ENCODE measurements at places on chromosomes 16 and 17. TPM values are rescaled to one million over a fixed set of nuclear protein-coding genes. Genes with fewer than 3 reads are reported as not detected.

The AOC2 gene
- 0.70 TPM for total RNA-seq

- DNase-seq, result peak; percentile 94
These were observed at the start of gene NOL11 for GRCh38 chr17:67717624-67718324. Gene NOL11, plus strand, starts transcription at chr17:67717936. Its CDS starts 12 bp downstream, at chr17:67717948.

The SALL1 gene
- total RNA-seq, result 25.2 TPM

DNA sequence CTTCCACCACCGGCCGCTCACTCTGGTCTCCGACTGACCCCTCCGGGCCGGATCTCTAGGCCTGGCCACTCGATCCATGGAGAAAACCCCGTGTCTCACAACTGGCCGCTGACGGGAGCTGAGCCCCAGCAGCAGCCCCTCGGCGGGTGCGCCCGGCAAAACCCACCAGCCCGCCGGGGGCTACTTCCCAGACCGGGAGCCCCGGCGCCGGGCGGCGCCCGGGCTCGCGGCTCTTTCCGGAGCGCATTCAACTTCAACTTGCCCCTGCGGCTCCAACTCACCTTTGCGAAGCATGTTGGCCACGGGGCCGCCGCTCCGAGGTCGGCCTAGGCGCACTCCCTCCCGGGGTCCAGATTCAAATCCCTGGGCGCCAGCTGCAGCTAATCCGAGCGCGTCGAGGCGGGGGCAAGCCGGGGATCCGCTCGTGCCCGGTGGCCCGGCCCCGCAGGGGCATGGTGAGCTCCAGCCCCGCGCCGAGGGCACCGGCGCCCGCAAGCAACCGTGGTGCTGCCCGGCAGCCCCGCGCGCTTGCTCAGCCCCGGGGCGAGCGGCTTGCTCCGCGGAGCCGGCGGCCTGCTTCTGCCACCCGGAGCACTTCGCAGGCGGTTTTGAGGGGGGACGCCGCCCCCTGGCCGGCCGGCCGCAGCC lies 438 bp downstream of the RTN4RL1 start:
- DNase-seq, result no peak

GRCh38 chr16:4272114-4272956 lies 488 bp downstream of the TFAP4 start:
- DNase-seq, result no peak

- no peak for DNase-seq
These were observed 45.4 kb downstream of the KCNJ16 start for GRCh38 chr17:70120425-70120824.

GRCh38 chr17:45043813-45044540 lies 7.5 kb downstream of the DCAKD start:
- no peak for DNase-seq

DNA sequence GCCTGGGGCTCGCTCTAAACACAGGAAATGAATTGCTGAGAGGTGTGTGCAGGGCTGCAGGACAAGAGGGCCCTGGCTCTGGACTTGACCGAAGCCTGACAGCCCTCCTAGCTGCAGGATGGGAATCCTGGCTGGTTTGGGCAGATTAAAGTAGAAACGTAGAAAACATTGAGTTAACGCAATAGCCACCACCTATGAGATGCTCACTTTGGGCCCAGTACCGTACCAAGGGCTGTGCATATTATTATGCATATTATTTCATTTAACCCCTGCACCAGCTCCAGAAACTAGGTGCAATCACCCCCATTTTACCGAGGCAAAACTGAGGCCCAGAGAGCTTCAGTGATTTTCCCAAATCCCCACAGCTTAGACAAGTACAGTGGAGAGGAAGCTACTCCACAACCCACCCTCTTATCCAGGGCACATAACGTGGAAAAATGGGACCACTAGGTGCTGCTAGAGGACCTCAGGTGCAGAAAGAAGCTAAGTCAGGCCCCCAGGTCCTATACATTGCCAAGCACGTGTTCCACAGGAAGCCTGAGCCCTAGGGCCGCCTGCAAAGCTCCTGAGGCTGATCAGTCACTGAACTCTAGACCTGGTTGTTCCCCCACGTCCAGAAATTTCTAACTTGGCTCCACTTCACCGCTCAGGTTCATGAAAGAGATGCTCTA lies 79.2 kb downstream of the MYH11 start:
- DNase-seq, result peak; percentile 37

The TTC19 gene
- total RNA-seq, result 101 TPM

The TP53TG3B gene
- not detected for total RNA-seq

The KRT40 gene
- not detected for total RNA-seq

The ODAD4 gene
- total RNA-seq, result 0.35 TPM

DNA sequence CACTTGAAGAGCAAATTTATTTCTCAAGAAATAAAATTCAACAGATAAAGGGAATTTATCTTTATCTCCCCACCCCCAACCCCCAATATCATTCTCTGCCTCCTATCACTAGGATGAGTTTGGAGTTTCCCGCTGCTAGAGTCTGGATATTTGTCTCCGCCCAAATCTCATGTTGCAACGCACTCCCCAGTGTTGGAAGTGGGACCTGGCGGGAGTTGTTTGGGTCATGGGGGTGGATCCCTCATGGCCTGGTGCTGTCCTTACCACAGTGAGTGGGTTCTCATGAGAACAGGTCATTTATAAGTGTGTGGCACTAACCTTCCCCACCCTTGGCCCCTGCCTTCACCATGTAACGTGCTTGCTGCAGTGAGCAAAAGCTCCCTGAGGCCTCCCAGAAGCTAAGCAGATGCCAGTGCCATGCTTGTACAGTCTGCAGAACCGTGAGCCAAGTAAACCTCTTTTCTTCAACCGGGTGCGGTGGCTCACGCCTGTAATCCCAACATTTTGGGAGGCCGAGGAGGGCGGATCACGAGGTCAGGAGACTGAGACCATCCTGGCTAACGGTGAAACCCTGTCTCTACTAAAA lies 6.5 kb downstream of the CEP20 start:
- DNase-seq, result no peak

DNA sequence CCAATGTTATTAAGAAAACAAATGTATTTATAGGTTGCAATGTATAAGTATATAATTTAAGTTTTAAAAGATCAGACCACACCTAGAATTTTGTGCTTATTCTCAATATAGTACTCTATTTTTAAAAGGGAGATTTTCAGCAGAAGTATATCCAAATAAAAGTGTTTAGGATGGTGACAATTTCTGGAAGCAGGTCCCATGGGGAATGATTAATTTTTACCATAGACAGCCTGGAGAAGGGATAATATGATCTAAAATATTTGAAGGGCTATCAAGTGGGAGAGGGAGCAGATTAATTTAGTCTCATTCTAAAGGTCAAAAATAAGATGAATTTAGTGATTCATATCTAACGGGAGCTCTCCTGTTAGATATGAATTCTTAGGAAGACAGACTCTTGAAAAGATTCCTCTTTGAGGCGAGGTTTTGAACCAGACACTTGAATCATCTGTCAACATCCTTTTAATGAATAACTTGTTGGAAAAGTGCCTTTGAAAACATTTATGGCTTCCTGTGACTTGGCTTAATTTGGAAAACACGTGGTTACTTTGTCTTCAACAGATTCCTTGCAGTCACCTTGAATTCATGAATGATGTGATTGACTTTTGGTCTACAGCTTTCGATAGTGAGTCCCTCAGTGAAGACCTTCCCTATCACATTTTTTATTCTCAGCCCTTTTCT lies 29.3 kb upstream of the SMIM36 start:
- peak; percentile 92 for DNase-seq

- peak; percentile 7 for DNase-seq
These were observed 67.9 kb downstream of the N4BP1 start for GRCh38 chr16:48542020-48542473.

- DNase-seq, result no peak
These were observed 5.7 kb upstream of the PRPSAP1 start for GRCh38 chr17:76359375-76359774.

DNA sequence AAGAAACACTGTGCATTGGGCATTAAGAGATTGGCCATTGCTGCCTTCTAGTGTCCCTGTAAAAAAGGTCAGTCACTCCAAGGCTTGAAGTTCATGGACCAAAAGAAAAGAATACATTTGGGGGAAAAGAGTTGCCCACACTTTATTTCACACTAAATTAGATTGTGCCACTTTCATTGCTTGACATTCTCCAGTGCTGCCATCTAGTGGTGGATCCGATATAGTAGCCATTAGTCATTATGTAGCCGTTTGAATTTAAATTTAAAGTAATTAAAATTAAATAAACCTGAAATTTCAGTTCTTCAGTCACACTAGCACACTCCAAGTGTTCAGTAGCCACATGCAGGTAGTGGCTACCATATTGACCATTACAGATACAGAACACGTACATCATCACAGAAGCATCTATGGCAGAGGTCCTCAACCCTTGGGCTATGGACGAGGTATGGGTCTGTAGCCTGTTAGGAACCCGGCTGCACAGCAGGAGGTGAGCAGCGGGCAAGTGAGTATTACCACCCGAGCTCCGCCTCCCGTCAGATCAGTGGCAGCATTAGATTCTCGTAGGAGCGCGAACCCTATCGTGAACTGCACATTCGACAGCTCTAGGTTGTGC lies 21.9 kb upstream of the CDH5 start:
- peak; percentile 31 for DNase-seq

DNA sequence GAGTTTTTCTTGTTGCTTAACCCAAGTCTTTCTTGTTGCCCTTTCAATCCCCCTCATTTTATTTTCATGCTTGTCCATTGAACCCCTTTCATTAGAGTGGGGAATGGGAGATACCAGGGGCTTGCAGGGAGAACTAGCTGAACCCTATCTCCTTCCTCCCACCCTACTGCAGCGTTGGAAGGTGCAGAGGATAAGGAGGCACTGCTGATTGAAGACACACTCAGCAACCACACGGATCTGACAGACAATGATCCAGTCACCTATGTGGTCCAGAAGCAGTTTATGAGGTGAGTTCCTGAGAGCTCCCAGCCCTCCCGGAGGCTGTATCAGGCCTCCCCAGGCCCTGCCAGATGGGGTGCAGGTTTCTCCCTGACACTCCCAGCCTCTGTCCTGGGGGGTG lies 32.5 kb downstream of the ANKRD40 start:
- DNase-seq, result no peak

The C16orf86 gene
- 11.1 TPM for total RNA-seq

DNA sequence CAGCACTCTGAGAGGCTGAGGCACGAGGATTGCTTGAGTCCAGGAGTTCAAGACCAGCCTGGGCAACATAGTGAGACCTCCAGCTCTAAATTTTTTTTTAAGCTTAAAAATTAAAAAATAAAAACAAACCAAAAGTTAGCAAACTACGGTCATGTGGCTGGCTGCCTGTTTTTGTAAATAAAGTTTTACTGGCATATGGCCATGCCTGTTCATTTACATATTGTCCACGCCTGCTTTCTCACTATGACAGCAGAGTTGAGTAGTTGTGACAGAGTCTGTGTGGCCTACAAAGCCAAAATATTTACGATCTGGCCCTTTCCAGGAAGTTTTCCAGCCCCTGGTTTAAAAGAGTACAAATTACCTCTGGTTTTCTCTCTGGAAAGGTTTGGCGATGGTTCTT lies 3.3 kb downstream of the SLX4 start:
- DNase-seq, result no peak

GRCh38 chr17:69954241-69954925 lies 120.6 kb upstream of the KCNJ16 start:
- DNase-seq, result no peak

DNA sequence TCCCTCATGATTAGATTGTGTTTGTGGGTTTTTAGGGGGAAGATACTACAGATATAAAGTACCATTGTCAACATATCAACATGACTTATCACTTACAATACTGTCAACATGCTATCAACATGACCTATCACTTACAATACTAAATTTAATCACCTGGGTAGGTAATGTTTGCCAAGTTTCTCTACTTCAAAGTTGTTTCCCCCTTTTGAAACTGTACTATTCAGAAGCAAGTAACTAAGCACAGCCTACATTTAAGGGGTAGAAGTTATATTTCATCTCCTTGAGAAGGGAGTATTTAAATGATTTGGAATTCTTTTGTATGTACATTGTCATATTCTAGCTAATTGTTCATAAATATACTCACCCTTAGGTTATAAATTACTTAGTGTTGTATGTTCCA lies 68.7 kb downstream of the TRIM37 start:
- no peak for DNase-seq

DNA sequence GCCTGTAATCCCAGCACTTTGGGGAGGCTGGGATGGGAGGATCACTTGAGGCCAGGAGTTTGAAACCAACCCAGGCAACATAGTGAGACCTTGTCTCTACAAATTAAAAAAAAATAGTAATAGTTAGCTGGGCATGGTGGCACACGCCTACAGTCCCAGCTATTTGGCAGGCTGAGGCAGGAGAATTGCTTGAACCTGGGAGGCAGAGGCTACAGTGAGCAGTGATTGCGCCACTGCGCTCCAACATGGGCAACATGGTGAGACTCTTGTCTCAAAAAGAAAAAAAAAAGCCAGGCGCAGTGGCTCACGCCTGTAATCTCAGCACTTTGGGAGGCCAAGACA lies 56.9 kb upstream of the MRTFB start:
- no peak for DNase-seq

DNA sequence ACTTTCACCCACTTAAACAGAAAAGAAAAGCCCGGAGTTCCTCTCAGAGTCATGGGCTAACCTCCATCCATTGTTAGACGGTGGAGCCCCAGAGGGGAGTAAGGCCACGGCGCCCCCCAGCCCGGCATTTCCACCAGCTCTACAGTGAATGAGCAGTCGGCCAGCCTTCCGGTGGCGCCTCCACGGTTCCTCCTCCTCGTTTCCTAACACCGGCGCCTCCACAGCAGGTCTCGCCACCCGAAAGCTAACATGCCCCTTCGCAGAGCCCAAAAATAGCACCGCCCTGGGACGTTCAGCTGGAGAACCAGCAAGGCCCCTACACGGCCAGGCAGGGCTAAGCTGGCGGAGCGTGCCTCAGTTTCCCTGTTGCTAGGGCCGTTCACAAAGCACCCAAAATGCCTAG lies 858 bp downstream of the MMD start:
- DNase-seq, result no peak

The PRR15L gene
- total RNA-seq, result 6.9 TPM

DNA sequence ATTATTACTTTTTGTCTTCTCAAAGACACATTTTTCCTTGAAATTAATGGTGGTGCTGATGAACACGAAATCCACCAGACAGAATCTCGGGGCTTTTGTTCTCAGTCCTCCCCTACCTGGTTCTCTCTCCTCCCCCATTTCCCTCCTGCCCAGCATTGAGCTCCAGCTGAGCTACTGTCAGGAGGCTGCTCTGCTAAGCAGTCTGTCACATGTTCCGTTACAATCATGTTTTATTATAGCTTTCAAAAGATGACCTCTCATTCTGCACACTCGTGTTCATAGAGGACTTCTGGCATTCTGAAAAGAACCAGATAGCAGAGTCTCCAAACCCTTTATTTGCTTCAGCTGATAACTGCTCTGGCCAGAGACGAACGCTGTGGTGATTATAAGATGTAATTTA lies 732.5 kb upstream of the RBFOX1 start:
- no peak for DNase-seq

- no peak for DNase-seq
These were observed 826 bp downstream of the UNC119 start for GRCh38 chr17:28551421-28552175.

GRCh38 chr16:4926928-4927327 lies 10.0 kb downstream of the PPL start:
- DNase-seq, result no peak

Measured in renal cortical epithelial cell (primary cell).